Caudate nucleus (tissue), 63 donors: ENCODE measurements at places on chromosomes 7 and 10.

DNA sequence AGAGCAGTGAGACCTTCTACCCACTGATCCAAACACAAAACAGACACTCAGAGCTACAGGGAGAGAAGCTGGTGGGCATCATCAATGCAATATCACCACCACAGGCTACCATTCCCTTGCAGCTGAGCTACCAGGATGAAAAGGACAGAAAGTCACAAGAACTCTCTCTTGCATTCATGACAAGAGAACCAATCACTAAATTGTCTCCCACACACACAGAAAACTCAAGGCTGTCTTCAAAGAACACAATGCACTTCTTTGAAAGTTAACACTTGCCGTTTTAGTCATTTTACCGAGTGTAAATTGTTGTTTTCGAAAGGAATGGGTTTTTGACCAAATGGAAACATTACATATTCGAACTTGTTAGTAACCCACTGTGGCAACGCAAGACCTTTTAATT is 626.6 kb downstream of the SORCS1 start:
- DNase-seq: no peak

- DNase-seq: no peak
Measured at GRCh38 chr7:147796581-147796980, 794.0 kb upstream of the C7orf33 start.

DNA sequence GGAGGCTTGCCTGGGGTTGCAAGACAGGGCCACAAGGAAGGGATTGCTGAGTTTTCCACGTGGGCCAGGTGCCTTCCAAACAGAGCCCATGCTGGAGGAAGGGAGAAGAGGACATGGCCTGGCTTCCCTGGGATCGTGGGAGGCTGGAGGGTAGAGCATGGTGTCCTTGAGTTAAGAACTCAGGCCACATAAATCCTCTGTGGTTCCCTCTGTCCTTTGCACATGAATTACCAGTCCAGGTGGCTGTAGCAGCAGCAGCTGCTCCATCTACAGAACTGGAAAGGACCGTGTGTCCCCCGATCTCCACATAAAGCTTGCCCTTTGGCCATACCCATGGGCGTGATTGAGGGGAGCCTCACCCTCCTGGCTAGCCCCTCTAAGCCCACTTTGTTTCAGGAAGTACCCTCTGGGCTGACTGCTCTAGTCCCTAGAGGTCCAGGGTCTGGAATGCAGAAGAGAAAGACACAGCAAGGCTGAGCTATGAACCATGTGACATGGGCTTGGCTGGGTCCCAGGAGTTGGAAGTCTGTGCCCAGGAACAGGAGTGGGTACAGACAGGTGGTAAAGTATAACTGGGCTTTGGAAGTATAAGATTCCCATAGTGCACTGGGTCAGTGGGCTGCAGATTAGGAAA is 84.9 kb downstream of the C10orf105 start:
- DNase-seq: no peak

DNA sequence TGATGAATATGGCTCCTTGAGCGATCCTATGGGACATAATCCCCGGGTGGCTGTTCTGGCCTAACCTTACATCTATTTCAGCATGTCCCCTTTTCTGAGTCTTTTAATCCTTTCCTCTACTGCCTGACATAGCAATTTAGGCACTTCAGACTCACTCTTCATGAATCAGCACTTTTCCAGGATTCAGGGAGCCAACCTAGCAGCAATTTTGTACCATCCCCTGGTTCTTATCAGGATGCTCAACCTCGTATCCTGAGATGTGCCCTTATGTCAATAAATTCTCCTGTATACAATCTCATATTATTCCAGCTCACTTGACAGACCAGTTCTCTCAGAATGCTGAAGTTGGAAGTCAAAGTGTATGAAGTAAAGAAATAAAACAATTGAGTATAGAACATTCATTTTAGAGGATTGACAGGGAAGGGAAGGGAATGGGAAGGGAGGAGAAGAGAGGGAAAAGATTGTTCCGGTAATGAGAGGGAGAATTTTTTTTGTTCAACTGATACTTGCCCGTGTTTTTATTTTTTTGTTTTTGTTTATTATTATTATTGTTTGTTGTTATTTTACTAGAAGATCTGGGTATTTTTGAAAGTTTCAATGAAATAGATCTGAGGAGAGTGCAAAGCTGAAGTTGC is 8.2 kb upstream of the ZC3HAV1 start:
- no peak for DNase-seq

- DNase-seq: no peak
Measured at GRCh38 chr10:86413046-86413728, 46.6 kb upstream of the GRID1 start.

DNA sequence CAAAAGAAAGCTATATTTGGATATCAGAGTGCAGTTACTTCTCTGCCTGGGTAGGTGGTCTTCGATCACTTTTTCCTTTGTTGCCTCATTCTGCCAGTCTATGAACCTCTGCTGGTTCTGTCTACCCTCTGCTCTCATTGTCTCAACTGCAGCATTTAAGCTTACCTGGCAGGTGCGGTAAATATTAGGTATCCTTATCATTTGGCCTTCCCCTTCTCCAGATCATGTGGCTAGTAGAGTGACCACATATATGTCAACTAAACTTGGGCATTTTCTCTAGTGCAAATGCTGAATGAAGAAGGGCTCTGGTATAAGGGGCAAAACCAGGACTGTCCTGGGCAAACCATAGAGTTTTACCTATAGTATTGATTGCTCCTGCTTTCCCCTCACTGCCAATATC is 180.8 kb downstream of the MDFIC start:
- DNase-seq: no peak

DNA sequence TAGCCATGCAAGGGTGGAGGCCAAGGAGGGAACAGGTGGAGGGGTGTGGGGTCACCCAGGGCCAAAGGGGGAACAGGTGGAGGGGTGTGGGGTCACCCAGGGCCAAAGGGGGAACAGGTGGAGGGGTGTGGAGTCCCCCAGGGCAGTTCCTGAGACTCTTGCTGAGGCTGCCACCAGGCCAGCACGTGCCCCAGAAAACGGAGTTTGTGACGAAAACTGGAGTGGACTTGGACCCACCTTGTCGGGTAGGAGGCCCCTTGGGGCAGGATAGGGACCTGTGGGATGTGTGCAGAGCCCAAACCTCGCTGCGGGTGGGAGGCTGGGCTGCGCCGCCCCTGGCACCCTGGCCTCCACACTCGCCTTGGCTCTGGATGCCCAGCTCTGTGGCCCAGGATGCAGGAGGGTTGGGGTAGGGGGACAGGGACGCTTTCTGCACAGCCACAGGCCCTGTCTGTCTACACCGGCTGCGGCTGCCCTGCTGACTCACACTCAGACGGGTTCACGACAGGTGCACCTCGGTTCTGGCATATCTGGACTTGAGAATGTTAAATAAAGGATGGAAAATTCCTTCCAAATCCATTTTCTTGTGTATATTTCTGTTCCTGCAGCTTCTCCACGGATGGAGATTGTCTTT is 562 bp upstream of the ADGRA1 start:
- no peak for DNase-seq
